ENCODE measurements at places on chromosomes 7 and 10.
A peak's percentile ranks its signal among the peaks of the same experiment; 100 is the strongest.

DNA sequence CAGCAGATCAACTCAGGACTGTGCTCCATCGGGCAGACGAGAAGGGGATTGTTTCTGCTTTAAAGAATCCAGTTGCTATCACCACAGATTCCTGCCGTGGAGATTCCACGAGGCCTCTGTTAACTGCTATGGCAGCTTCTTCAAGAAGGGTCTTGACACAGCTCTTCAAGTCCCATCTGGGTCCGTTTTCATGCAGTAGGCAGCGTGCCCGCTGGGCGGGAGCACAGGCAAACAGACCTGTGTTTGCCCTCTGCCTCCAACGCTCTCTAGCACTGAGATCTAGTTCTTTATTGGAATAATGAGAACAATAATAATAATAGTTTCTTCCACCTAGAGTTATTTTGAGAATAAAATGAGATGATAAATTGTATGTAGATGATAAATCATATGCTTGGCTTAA is 127.2 kb upstream of the SP8 start:
- DNase-seq = no peak

- no peak for DNase-seq
These were observed 6.3 kb downstream of the RAPGEF5 start for GRCh38 chr7:22350466-22351328.

DNA sequence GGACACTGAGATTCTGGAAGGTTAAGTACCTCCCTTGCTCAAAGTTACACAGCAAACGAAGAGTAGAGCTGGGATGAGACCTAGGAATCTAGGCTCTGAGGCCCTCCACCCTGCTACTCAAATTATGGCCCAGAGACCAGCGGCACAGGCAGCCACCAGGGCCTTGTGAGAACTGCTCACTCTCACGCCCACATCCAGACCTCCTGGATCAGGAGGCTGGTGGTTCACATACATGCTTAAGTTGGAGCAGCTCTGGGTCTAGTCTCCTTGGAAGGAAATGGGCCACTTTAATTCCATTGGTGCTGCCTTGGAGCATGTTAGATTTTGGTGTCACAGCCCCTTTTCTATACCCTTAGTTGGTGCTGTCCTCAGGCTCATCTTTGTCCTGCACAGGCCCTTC is 41.9 kb downstream of the ADRA2A start:
- no peak for DNase-seq

DNA sequence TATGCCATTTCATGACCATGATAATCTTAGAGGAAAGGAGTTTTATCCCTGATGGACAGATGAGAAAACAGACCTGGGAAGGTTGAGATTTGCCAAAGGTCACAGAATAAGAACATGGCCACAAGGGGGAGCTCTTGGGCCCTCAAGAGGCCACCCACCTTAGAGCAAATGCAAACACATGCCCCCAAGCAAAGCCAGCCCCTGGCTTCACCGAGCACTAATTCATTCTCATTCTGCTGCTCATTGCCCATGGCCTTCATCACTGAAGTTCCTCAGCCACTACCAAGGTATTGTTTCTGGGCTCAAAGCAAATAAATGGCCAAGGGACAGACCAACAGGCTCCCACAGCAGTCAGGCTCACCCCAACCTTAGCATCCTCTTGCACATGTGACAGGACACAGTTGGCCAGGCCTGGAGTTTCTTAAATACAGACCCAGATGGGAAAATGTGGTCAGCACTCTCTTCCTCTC is 44.2 kb downstream of the PDLIM1 start:
- DNase-seq = peak; percentile 33

GRCh38 chr7:127359011-127359410 is 33.5 kb downstream of the ZNF800 start:
- no peak for DNase-seq

GRCh38 chr7:69622960-69623359 is 24.7 kb downstream of the AUTS2 start:
- no peak for DNase-seq

DNA sequence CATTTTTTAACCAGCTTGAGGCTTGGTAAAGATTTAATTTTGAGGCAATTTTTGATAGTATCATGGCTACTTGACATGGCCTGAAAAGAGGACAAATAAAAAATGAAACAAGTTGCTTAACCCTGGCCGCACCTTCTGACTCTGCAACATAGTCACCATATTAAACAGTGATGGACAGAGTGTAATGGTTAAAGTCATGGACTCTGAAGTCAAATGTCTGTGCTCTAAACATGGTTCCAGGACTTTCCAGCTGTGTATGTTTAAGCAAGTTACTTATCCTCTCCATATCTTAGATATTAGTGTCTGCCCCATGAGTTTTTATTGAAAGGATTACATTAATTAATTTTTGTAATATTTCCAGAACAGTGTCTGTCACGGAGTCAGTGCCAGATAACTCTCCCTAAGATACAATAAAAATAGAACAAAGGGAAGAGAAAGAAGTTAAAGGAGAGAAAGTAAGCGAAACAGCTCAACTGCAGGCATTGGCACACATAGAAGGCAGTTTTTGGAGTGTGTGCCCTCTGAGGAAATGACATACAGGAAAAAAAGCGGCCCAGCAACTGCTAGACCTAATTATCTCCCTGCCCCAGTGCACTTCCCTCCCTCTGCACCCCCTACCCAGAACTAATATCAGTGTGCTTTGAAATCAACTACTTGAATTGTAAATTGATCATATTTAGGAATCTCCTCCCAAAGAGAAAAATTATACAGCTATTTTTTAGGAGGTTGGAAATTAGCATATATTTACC is 65.3 kb downstream of the MACC1 start:
- no peak for DNase-seq

GRCh38 chr10:26857991-26858706 is 2.6 kb downstream of the ABI1 start:
- DNase-seq = no peak

DNA sequence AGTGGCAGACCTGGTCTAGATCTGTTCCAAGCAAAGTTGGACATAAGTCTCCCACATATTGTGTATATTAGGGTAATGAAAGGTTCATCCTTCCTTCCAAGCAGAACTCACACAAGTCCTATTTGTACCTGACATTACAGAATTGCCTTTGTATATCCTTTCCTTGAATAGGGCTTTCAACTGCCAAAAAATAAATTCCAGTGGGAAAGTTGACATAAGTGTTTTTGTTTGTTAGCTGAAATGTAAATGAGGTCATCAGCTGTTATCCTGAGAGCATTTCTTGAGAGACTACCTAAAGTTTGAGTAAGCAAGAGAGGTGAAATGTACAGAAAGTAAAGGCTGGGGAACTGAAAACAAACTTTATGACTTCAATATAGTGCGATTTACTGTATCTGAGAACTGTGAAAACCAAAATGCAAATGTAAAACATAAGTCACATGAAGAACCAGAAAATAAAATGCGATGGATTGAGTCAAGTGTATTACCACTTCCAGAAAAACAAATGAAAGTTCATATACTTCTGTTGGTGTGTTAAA is 527.3 kb upstream of the SEMA3D start:
- DNase-seq = no peak

- DNase-seq = no peak
These were observed 140.8 kb upstream of the GRB10 start for GRCh38 chr7:50923476-50923875.

- DNase-seq = no peak
These were observed 10.0 kb downstream of the MTURN start for GRCh38 chr7:30144657-30145306.

DNA sequence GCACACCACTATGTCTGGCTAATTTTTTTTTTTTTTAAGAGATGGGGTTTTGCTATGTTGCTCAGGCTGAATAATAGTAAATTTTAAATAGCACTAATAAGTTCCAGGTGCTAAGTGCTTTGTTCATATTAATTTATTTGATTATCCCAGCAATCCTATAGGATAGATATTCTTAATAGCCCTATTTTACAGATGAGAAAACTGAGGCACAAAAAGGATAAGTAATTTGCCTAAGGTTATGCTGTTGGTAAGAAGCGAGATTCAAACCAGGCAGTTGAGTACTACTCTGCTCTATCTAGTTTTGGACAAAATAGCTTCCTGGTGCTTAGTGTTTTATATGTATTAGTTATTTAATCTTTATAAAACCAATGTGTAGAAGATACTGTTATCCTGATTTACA is 72.5 kb upstream of the STRIP2 start:
- no peak for DNase-seq

- DNase-seq = no peak
These were observed 109.1 kb upstream of the CTTNBP2 start for GRCh38 chr7:117982071-117983055.

DNA sequence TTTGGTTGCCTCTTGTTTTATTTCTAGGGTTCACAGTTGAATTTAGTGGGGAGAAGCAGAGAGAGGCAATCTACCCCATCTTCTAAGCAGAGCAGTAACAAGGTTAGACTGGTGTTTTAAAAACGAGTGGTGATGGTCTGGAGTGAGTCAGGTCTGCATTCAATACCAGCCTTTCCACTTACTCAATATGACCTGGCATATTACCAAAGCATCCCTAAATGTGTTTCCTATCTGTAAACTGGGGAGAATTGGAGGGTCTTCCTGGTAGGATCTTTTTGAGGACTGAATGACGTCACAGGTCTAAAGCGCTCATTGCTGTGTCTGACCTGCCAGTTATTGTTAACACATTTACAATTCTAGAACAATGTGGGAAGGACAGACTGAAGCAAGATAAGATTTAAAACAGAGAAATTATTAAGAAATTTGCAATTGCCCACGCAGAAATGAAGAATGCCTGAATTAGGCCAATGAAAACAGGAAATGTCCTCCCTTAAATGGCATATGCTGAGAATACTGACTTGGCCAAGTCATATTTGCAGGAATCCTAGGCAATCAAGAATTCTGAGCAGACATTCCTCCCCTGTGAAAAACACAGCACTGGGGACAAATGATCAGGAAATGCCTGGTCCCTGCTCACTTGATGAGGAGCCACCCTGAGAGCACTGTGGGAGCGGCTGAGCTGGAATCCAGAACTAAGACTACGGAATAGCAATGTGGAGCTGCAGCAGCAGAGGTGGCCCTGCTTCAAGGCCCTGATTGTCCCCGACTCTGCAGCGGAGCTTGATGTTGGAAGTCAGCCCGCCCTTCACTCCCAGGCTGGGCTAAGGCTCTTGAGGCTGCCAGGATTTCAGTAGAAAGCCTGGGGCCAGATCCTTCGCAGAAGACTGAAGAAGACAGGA is 184.5 kb upstream of the CXCL12 start:
- DNase-seq = no peak

Data from activated CD8-positive, alpha-beta memory T cell treated with anti-CD3 and anti-CD28 coated beads for 1 hour (primary cell).